Stimulated activated CD8-positive, alpha-beta memory T cell treated with anti-CD3 and anti-CD28 coated beads, Interleukin-15, amount 100 ng/mL, for 1 hour (primary cell): ENCODE measurements at places on chromosomes 1 and 21.

DNA sequence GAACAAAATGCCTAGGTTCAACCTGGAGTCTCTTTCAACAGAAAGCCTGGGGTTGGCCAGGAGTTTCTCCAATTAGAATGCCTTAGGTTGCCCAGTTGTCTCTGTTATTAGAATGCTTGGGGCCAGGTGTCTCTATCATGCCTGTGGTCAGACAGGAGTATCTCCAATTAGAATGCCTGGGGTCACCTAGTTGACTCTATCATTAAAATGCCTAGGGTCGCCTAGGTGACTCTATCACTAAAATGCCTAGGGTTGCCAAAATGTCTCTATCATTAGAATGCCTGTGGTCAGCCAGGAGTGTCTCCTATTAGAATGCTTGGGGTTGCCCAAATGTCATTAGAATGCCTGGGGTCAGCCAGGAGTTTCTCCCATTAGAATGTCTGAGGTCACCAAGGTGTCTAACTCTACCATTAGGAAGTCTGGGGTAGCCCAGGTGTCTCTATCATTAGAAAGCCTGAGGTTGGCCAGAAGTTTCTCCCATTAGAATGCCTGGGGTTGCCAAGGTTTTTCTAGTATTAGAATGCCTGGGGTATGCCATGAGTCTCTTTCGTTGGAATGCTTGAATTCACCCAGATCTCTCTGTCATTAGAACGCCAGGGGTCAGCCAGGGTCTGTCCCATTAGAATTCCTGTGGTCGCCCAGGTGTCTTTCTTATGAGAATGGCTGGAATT, 57.9 kb downstream of the RNF187 start:
- DNase-seq, result no peak

DNA sequence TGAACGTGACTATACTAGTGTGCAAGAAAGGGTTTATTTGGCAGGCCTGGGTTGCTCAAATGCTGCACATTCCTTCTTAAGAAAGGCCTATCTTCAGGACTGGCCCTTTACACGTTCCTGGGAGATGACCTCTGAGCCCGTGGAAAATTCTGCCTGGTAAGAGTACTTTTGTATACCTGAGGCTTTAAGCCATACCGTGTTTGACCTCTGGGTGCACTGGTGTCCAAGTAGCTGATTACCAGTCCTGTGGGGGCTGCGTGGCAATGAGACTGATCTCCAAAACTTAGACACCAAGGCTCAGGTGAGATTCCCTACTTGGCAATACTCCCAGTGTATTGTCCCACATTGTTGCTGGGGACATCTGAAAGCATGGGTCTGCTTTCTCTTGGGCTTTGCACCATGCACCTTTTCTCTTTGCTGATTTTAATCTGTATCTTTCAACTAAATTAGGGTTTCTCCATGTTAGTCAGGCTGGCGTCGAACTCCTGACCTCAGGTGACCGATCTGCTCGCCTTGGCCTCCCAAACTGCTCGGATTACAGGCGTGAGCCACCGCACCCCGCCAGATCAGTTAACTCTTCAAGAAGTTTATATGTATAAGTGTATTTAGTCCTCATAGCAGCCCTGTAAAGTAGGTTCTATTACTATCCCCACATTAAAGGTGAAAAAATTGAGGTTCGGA, 44.5 kb downstream of the TRIM33 start:
- DNase-seq, result no peak

DNA sequence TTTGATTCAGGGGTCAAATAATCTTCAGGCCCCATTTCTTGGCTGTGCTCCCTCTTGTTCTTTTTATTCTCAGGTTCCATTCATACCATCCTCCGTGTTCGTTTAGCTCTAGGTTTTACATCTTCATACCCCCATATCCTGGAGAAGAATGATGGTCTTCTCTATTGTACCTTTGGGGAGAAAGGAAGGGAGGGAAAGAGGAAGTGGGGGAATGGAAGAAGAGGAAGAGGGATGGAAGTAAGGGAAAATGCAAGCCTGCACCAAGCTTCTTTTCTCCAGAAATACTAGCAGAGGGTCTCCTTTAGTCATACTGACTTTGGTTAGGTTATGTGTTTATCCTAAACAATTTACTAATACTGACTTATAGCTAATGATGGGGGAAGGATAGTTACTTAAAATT, 52.4 kb downstream of the FNBP1L start:
- no peak for DNase-seq

DNA sequence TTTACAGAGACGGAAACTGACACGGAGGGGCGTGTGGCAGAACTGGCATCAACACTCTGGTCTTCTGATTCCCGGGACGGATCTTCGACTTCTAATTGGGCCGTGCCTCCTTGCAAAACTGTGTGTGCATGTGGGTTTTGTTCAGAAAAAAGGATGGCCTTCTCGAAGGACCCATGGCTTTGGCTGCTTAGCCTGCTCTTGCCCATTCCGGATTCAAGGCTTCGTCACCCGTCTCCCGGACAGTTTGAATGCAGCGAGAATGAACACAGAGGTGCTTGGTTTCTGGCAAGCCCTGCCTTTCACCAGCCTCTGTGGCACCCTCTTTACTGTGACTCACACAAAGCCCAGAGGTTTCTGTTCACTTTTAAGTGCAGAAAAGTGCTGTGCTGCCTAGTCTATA, 120.1 kb downstream of the PRDM2 start:
- no peak for DNase-seq
